ENCODE measurements at places on chromosomes 13 and 19.

DNA sequence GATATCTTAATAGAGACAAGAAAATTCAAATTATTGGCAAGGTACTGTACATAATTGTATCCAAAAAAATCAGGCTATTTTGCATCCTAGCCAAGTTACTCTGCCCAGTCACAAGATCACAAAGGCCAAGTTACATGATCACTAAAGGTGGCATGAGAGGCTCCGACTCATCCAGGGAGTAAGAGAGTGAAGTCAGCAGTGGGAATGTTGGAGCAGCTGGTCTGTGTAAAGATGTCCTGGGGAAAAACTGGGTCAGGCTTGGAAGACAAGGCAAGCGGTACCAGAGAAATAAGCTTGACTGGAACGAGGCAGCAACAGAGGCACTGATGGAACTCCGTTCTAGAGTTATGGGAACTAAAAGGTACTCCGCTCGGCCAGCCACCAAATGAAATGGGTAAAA, 50.2 kb upstream of the PSG2 start:
- DNase-seq: no peak

DNA sequence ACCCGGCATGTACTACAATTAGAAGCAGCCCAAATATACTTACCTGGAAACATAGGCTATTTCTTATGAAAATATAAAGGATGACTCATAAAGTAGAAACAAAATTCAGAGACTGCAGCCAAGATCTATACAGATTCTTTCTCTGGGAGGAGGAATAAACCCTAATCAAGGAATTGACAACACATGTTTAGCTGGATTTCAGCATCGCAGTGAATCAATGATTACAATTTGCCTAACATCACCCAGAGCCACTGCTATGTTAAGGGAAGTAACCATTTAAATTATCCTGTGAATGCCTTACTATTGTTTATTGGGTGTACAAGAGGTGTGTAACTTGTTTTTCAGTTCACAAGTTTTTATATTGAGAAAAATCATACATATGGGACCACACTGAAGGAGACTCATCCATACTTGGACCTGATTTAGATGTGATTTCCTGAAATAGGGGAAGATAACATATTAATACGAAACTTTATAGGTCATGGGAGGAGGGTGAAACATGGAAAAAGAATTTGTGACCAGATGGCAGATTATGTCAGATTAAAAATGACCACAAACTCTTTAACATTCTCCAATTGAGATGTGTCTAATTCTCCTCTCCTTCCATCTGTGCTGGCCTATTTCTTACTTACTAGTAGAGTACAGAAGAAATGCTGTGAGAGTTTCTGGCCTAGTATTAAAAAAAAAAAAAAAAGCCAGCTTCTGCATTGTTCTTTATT, 1168.4 kb downstream of the SLITRK1 start:
- no peak for DNase-seq

DNA sequence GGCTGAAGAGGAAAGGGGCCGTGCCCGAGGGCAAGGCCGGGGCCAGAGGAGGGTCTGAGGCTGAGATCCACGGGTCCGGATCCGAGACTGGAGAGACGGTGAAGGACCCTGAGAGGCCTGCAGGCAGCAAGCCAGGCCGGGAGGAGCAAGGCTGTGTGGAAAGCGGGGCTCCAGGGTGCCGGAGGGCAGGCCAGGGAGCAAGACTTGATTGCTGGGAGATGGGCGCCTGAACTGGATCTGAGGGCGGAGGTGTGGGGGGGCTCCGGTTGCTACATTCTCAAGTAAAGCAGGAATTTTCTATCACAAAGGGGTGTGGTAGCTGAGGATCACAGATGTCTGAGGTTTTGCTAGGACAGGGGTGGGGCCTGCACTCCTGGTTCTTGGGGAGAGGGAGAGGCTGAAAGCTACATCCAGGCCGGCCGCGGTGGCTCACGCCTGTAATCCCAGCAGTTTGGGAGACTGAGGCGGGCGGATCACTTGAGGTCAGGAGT, 3.8 kb downstream of the MAMSTR start:
- DNase-seq: no peak

DNA sequence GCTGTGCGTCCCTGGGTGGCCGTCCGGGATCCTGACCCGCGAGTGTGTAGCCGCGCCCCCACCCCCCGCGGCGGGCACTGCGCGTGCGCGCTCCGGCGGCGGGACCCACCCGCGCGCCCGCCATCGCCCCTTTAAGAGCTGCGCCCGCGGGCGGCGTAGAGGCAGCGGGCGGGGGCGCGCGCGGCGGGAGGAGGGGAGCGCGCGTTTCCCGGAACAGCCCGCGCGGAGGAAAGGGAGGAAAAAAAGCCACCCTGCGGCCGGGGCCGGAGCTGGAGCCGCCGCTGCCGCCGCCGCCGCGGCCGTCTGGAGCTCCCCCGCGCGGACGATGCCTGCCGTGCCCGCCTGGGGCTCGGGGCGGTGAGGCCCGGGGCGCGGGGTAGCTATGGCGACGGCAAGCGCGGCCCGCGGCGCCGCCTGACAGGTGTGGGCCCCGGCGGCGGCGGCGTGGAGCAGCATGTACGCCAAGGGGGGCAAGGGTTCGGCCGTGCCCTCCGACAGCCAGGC, at the start of gene SSBP4:
TSS of gene SSBP4 (plus strand) at position 204 of the 504 bp plus-strand sequence. CDS start at position 455, 251 bp downstream.
- peak; percentile 51 for DNase-seq

DNA sequence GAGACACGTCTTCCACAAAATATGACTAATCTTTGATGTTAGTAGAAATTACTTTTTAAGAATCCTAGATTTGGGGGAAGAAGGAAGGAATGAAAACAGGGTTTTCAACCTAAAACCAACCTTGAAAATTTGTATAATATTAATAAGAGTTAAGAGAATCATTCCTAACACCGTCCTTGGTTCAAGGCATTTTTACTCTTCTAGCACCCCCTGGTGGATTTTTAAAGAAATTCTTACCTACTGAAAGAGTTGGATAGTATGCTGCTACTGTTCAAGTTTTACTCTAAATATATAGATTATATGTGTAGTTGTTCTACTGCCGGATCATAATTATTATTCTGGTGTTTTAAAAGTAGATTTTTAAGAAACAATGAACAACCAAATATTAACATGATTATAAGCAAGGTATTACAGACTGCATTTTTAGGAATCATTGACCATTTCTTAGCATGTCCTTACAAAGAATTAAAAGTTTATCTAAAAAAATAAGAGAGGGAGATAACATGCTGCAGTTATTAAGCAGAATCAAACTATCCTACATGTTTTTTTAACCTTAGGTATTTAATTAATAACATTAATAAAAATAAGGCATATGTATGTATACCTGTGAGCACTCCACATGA, 7.4 kb upstream of the SLITRK6 start:
- DNase-seq: no peak

- no peak for DNase-seq
Observed at GRCh38 chr19:38034492-38034860, 127.5 kb downstream of the SIPA1L3 start.

- DNase-seq: no peak
Observed at GRCh38 chr19:39405261-39405957, 1.2 kb upstream of the ZFP36 start.

- no peak for DNase-seq
Observed at GRCh38 chr19:54268936-54269335, 11.9 kb upstream of the LILRB5 start.

GRCh38 chr13:46035066-46035465, 17.5 kb downstream of the ZC3H13 start:
- DNase-seq: no peak

GRCh38 chr13:32378012-32378411, 49.9 kb downstream of the N4BP2L1 start:
- DNase-seq: no peak

DNA sequence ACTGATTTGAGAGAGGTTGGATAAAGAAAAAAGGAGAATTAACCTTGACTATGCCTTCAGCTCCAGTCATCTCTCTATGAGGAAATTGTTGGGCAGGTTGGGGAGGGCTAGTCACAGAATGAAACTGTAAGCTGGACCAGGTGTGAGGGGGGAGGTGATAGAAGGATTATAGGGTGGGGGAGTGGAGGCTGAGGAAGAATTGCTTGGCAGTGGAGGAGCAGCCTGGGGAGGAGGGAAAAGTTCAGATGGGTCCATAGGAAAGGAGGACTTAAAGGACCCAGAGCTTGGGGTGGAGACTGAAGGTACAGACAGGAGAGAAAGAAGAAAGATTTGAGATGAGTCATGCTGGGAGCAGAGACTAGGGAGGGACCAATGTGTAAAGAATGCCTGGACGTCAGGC, 8.2 kb upstream of the ZNF431 start:
- DNase-seq: no peak

DNA sequence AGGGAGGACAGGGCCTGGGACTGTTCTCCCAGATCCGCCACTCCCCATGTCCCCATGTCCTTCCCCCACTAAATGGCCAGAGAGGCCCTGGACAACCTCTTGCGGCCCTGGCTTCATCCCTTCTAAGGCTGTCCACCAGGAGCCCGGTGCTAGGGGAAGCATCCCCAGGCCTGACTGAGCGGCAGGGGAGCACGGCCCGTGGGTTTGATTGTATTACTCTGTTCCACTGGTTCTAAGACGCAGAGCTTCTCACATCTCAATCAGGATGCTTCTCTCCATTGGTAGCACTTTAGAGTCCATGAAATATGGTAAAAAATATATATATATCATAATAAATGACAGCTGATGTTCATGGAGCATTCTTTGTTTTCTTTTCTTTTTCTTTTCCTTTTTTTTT, 815 bp downstream of the SPACA4 start:
- DNase-seq: no peak

GRCh38 chr13:73109288-73109899, 50.6 kb downstream of the KLF5 start:
- no peak for DNase-seq

- no peak for DNase-seq
Observed at GRCh38 chr19:40257096-40257517, 28.0 kb downstream of the AKT2 start.

- DNase-seq: no peak
Observed at GRCh38 chr19:41411968-41412265, 14.3 kb downstream of the BCKDHA start.

DNA sequence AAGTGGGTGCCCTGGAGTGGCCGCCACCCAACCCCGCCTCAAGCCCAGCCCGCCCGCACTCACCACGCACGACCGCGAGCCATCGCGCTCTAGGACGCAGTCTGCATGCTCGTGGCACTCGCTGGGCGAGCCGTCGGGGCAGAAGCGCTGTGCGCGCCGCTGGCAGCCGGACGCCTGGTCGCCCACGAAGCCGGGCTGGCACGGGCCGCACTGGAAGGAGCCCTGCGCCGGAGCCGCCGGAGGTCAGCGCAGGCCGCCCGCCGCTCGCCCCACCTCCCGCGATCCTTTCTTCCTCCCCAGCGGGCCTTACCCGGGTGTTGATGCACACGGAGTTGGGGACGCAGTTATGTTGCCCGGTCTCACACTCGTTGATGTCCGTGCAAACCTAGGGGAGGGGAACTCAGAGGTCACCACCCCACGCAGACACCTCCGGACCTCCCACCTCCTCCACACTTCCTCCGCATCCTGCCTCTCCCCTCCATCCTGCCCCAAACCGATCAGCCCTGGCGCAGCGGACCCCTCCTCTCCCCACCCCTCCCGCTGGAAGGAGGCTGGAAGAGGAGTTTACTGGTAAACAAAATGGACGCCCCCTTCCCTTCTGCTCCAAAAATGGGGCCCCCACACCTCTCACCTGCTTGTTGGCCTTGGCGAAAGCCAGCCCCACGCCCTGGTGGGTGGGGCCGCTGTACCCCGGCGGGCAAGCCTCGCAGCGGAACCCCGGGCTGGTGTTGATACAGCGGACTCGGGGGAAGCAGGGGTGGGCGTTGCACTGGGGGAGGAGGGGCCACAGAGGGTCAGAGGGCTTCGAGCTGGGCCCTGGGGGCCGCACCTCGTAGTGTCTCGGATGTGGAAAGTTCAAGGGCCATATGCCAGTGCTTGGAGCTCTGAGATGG, 2.3 kb downstream of the COMP start:
- no peak for DNase-seq

DNA sequence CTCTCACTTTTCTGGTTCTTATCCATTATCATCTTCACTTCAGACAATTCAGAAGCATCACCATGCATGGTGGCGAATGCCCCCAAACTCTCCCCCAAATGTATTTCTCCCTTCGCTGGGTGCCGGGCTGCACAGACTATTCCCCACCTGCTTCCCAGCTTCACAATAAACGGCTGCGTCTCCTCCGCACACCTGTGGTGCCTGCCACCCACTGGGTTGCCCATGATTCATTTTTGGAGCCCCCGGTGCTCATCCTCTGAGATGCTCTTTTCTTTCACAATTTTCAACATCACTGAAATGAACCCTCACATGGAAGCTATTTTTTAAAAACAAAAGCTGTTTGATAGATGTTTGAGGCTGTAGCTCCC, 2.8 kb upstream of the F10 start:
- DNase-seq: no peak

- no peak for DNase-seq
Observed at GRCh38 chr13:106464076-106464475, 71.4 kb downstream of the EFNB2 start.

DNA sequence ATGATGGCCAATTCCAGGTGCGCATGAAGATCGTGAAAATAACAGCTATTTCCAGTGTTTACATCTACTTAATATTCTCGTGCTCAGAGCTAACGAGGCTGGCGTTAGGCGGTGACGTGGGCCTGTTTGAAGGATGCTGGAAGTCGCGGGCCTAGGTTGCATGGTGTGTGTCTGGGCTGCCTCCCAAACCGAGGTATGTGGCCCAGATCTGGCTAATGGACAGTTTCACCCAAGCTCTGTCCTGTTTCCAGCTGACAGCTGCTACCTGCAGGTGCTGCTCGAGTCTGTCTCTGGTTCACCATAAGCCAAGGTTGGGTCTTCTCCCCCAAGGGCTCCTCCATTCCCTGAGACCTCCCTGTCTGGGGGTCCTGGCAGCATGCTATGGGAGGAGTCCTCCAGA, 40.5 kb upstream of the KCTD15 start:
- DNase-seq: no peak

- no peak for DNase-seq
Observed at GRCh38 chr13:110114316-110114715, 192.6 kb downstream of the COL4A1 start.

DNA sequence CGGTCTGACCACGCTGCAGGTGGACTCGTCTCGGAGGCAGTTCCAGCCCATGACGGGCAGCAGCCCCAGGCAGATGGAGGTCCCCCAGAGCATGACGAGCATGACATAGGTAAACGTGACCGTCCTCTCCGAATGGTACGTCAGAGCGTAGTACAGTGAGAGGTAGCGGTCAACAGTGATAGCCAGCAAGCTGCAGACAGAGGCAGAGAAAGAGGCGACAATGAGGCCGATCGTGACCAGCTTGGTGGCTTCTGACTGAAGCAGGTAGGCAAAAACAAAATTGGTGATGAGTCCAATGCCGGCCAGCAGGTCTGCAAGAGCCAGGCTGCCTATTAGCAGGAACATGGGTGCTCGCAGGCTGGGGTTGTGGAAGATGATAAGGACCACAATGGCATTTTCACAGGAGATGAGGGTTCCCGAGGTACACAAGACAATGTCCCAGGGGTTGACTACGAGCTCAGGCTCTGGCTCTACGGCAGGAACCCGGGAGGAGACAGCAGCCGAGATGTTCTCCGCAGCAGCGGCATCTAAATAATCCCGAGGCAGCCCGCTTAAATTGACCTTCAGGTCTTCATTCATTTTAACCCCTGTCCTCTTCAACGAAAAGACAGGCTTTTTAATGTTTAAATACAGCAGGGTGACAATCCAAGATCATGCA, 1.2 kb downstream of the GPR12 start:
- no peak for DNase-seq

All from NCI-H446 treated with DMSO at 0.1 percent for 48 hours (cell line).